Activated CD4-positive, alpha-beta T cell treated with anti-CD3 and anti-CD28 coated beads, Interleukin-2, amount 50 U/mL, for 16 hours (primary cell): ENCODE measurements at places on chromosomes 6 and 20.

- DNase-seq, result peak; percentile 90
Observed at GRCh38 chr6:34671801-34672656, 24.5 kb downstream of the ILRUN start.

DNA sequence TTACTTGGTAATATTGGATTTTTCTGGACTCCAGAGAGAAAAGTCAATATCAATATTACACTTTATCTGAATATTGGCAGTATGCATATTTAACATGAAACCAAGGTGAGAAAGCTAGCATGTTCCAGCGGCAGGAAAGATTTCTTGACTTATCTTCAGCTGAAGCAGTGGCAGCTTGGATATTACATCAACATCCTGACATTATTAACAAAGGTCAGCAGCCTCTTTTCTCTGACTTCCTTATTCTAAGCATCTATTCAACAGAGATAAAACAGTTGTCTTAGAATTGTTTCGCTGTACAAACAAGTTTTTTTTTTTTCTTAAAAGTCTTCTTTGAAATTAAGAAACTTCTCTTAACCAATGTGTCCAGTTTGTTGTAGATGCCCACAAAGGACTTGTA is 11.8 kb downstream of the DCBLD1 start:
- DNase-seq, result no peak

- no peak for DNase-seq
Observed at GRCh38 chr20:22716821-22717351, 132.5 kb upstream of the FOXA2 start.

- no peak for DNase-seq
Observed at GRCh38 chr6:108927927-108928326, 79.7 kb downstream of the ARMC2 start.

GRCh38 chr6:161476711-161477110 is 202.8 kb upstream of the AGPAT4 start:
- no peak for DNase-seq

DNA sequence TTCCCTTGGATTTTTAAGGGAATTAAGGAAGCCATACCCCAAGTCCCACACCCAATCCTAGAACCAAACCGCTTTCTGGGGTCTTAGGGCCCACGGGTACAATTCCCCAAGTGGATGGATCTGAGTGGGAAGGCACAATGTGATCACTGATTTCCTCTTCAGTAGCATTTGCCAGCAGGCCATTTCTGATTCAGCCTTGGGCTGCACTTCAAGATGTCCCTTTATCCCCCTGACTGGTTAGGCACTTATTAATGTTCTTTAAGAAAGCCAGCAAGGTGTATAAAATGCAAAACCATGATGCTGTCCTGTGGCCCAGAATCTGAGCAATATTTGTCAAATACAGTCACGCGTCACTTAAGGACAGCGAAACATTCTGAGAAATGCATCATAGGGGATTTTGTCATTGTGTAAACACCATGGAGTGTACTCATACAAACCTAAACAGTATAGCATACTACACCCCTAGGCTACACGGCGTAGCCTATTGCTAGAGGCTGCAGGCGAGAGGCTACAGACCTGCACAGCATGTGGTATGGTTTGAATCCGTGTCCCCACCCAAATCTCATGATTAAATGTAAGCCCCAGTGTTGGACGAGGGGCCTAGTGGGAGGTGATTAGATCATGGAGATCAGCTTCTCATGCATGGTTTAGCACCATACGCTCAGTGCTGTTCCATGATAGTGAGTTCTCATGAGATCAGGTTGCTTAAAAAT is 234.2 kb downstream of the NRN1 start:
- DNase-seq, result no peak

DNA sequence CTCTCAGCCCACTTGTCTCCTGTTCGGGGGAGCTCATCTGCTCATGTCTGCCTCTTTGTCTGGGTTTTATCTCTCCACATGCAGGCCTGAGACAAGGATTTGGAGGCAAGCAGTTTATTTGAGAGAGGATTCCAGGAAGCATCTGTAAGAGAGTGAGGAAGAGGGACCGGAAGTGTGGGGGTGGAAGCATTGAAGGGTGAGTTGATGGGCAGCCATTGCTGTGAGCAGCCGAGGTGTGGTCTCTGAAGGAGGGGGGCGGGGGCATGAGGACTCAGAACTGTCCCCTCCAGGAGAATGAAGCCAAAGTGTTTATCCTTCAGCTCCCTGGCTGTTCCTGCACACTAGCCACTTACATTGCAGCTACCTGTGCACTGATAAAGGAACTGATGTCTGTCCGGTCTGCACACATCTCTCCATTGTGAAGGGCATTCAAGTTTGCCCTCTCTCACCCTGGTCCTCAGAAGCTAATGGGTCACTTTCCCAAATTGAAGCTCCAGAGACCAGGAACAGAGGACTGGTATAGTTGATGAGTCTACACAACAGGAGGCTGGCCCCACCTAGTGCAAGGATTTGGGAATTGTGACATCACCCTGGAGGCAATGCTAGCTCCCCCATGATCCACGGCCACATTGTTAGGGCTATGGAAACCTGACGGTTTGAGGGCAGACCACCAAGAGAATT is 100.5 kb upstream of the FOXA2 start:
- no peak for DNase-seq

DNA sequence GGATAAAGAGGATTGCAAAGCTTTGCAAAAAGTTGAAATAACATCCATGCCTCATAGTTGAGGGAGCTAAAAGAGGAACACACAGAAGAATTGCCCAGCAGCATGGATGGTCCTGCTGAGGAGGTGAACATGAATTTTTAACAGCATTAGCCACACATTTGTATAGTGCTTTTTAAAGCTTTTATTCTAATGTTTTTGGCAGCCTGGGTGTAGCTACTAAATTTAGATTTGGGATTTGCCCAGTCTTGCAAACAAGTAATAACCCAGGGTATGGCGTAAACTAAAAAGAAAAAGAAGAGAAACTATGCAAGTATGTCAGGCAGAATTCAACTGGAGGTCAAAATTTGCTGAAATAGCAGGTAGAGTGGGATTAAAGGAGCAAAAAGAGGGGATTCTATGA is 75.1 kb upstream of the PTPRK start:
- DNase-seq, result no peak

GRCh38 chr20:145877-146276 is 3.5 kb downstream of the DEFB126 start:
- DNase-seq, result no peak
